ENCODE measurements at places on chromosomes 1 and 21. TPM values are rescaled to one million over a fixed set of nuclear protein-coding genes. Genes with fewer than 3 reads are reported as not detected.

GRCh38 chr1:209384710-209385550, 198.6 kb upstream of the CAMK1G start:
- DNase-seq: no peak

DNA sequence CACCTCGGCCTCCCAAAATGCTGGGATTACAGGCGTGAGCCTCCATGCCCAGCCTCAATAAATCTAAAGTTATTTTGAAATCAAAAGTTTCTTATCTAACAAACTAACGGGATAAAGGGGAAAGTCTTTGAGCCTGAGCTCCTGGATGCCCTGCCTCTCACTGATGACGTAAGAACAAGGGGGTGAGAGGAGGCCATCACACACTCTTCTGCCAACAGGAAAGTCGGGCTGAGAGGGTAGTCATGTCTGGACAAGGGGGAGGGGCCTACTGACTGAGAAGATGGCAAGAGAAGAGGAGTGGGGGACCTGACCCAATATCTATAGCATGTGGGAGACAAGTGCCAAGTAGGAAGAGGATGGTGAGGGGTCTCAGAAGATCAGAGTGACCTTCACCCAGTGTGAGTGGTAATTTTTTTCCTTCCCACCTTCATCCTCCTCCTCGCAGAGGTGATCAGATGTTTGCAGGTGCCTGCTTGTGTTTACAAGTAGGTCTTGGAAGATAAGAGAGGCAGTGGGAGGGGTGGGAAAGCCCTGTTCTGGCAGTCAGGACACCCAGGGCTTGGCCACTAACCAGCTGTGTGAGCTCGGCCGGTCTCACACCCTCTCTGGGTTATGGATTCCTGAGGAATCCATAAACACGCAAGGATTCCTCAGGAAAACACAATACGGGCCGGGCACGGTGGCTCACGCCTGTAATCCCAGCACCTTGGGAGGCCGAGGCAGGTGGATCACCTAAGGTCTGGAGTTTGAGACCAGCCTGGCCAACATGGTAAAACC, 9.6 kb downstream of the UQCRHL start:
- no peak for DNase-seq

DNA sequence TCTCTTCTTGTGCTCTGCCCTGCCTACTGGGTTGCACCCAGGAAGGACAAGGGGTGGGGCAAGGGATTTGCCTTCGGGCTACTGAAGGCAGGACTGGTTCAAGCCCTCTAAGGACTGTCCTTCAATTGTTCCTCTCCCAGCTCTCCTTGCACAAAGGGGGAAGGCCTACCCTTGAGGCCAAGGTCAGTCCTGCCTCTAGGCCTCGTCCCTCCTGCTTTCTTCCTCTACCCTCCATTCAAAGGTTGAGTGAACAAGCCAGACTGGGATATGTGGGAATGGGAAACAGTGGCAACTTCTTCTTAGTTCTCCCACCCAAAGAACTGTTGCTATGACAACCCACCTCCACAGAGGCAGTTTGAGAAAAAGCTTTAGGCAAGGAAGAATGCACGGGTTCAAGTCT, 2.7 kb downstream of the LURAP1 start:
- DNase-seq: no peak

- no peak for DNase-seq
These were observed 19.6 kb downstream of the CCDC18 start for GRCh38 chr1:93200086-93200620.

GRCh38 chr1:118933051-118933781, 54.9 kb downstream of the TBX15 start:
- no peak for DNase-seq

DNA sequence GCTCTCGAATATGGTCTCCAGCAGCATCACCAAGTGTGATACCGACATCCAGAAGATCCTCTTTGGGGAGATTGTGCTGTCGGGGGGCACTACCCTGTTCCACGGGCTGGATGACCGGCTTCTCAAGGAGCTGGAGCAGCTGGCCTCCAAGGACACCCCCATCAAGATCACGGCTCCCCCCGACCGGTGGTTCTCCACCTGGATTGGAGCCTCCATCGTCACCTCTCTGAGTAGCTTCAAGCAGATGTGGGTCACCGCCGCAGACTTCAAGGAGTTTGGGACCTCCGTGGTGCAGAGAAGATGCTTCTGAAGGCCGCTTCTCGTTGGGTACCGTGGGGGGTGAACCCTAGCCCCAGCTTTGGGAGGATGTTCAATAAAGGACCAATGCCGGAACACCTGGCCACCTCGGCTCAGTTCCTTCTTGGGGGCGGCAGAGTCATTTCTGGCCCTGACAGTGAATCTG, 1.3 kb downstream of the ACTRT2 start:
- no peak for DNase-seq

DNA sequence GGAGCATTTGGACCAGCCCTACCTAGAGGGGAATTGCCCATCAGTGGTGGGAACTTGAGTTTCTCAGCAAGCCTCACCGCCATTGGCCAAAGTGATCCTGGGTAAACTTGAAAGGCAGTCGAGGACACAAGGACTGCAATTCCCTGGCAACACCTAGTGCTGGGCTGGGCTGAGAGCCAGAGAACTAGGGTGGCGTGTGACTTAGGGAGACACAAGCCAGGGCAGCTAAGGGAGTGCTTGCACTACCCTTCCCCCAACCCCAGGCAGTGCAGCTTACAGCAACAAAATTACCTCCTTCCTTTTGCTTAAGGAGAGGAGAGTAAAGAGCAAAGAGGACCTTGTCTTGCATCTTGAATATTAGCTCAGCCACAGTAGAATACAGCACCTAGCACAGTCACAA, 176.9 kb upstream of the PRMT6 start:
- DNase-seq: no peak

- no peak for DNase-seq
These were observed 100.1 kb upstream of the SLC2A1 start for GRCh38 chr1:43058545-43059360.

GRCh38 chr1:209797978-209798639, 7.8 kb downstream of the IRF6 start:
- DNase-seq: no peak

GRCh38 chr1:184056921-184057555, 5.5 kb downstream of the TSEN15 start:
- no peak for DNase-seq

DNA sequence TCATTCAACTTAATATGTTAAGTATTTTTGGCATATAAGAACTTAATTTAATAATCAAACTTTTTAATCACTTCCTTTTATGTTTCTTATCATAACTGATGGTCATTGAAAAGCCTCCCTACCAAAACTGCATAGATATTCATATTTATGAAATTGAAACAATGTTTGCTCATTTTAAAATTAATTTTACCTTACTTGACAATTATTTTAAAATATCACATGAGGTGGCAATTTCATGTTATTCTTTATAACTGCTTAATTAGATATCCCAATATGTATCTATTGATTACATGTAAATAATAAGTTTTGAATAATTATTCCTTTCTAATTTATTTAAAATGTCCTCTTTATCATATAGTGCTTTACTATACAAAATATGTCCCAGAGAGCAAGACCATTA, 266.1 kb upstream of the NRIP1 start:
- DNase-seq: no peak

DNA sequence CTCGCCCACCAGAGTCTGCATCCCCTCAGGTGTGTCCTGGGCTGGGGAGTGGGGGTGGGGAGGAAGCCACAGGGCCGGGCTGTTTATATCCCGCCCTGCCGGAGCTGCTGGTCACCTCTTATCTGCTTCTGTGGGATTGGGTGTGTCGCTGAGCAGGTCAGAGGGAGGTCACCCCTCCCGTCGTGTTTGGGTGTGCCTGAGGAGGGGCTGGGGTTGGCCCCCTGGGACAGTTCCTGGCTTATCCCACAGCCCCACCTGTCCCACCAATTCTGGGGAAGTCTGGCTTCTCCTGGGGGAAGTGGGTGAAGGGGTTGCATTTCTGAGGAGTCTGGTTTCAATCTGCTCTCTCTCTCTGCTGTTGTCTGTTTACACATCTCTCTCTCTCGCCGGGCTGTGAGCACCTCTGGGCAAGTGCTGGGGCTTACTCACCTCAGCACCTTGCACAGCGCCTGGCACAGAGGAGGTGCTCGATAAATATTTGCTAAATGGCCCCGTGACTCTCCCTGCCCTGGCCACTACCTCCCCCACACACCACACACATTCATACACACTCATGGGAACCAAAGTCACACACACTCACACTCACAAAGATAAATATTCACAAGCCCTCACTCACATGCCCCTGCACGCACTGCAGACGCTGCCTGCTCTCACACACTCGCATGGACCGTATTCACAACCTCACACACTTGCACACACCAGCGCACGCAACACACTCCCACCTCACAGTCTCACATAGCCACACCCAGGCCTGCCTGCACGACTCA, 8.3 kb downstream of the ELF3 start:
- DNase-seq: no peak

DNA sequence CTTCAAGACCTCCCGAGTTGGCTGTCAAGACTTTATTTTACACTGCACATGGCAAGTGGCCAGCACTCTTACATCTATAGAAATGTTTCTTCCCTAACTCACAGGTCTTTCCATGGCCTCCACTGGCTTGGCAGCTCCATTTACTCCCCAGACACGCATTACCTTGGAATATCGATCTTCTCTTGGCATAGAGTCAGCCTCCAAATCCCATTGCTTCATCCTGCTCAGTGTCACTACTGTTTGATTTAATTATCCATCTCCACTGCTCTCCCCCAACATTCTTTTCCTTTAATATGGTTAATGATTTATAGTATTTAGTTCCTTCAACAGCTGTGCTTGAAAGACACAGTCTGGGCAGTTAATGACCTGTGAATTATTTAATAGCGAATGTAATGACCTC, 241.2 kb upstream of the MAP1LC3C start:
- no peak for DNase-seq

DNA sequence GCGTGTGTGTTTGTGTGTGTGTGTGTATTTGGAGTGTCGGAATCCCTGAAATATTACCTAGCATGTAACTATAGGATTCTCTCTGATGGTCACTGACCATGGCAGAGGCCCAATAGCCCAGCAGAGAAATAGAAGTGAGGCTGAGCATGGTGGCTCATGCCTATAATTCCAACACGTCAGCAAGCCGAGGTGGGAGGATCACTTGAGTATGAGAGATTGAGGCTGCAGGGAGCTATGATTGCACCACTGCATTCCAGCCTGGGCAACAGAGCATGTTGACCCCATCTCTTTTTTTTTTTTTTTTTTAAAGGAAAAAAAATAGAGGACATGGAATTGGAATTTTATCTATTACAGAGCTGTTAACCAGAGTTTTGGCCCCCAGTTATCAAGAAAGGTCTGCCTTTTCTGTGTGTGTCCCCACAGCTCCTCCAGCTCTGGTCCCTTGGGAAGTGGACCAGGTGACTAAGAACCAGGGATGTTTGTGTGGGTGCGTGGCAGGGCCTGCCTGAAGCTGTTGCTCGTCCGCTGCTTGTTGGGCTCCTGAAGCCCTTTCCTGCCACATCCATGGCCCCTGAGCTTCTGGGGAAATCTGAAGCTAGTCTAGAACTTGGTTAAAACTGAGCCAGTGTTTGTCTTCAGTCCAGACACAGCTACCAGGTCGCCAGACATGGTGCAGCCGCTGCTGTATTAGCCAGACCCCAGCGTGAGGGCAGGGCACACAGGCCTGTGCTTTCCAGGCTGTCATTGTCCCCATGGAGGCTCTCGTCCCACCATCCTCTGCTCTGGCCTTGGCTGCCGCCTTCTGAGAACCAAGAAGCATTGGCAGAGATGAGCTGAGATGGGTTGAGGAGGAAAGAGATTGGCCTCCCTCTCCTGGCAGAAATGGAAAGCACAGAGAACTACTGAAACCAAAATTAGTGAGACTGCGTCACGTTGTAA, 25.5 kb downstream of the CAPN9 start:
- DNase-seq: no peak

DNA sequence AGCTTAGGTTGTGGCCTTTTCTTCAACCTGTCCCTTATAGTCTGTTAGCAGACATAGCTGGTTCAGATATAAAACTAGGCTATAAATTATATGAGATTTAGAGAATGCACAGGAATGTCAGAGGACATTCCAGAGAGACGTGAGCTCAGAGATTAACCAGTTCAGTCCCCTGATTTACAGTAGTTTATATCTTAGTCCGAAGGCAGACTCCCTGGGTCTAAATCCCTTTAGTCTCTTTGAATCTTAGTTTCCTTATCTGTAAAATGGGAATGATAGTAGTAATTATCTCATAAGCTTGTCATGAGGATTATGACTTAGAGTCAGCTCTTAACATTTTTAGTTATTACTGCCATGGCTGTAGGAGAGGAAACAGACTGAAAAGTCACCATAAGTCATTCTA, 45.5 kb upstream of the PLXNA2 start:
- DNase-seq: no peak

GRCh38 chr1:17874231-17874630, 119.1 kb downstream of the ACTL8 start:
- DNase-seq: no peak

- DNase-seq: no peak
These were observed 21.3 kb upstream of the MAPKAPK2 start for GRCh38 chr1:206663362-206663761.

DNA sequence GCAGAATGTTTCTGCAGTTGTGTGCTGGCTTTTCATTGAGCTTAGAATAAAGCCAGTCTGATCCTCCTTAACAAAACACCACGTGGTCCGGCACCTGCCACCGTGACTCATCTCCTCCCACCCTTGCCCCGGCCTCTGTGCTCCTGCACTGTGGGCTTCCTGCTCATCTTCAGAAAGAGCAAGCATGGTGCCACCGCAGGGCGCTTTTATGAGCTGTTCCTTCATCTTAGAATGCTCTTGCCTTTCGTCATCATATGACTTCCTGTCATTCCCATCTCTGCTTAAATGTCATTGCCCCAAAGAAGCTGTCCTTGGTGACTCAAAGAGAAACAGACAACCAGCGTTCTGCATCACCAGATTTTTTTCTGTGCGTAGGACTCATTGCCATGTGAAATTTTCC, 117.8 kb downstream of the HHAT start:
- DNase-seq: no peak

- DNase-seq: no peak
These were observed 53.2 kb downstream of the PTPRU start for GRCh38 chr1:29289493-29289892.

DNA sequence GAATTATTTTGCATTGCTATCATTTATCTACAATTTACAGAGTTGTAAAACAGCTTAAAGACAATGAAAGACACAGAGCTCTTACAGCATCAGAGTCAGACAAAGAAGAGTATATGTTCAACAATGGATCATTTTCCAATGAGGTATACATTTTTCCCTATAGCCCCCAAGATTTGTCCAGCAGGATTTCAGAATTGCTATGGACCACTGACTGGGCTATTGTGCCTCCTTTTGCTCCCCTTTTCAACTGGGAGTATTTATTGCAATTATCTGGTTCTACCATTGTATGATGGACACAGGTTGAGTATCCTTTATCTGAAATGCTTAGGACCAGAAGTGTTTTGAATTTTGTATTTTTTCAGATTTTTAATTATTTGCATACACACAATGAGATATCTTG, 62.5 kb upstream of the DNAH14 start:
- no peak for DNase-seq

- DNase-seq: no peak
These were observed 50.0 kb downstream of the FOXO6 start for GRCh38 chr1:41411229-41411628.

Gene PLA2G4A
- 13.0 TPM for total RNA-seq

Gene SLX9
- total RNA-seq: 10.8 TPM

Gene RAB3B
- under 0.01 TPM for total RNA-seq

Gene MFSD2A
- 20.4 TPM for total RNA-seq

Gene FCER1G
- total RNA-seq: 1.6 TPM

Gene IGFN1
- total RNA-seq: not detected

Gene CYP4A22
- not detected for total RNA-seq

Gene CDC14A
- total RNA-seq: 8.6 TPM

Gene PLEKHN1
- total RNA-seq: 25.4 TPM

Gene ZNF669
- 0.95 TPM for total RNA-seq

Gene AMPD1
- not detected for total RNA-seq

Data from esophagus squamous epithelium (tissue), 5 donors.